ENCODE measurements at places on chromosomes 4 and X.

GRCh38 chrX:38726612-38727011 lies 74.6 kb upstream of the MID1IP1 start:
- DNase-seq: no peak

DNA sequence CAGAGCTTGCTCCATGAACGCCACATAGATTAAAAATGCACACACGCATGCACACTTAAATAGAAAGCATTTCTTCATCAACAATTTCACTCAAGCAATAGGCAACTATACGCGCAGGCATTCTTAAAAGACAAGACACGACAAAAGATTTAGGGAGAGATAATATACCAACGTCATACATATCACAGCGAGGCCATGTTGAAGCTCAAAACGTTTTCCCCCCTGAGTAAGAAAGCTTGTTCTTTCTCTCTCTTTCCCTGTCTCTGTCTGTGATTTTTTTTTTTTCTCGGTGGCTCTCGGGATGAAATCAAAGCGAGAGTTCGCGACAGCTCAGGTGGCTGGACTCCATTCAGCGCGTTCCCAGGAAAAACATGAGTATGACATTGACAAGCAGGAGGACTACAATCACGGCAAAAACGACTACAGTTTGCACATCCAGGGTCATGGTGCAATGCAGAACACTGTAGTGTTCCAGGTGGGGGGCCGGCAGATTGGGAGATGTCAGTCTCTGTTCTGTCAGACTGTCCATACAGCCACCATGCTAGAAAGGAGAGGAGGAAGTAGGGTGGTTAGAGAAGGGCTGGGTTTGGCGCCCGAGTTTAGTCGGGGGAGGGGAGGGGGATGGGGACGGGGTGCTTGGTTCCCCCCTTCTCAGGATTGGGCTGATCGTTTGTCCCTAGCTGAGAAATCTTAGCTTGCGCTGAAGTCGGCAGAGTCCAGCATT lies 30.7 kb downstream of the ARHGEF9 start:
- peak; percentile 41 for DNase-seq

GRCh38 chrX:135185795-135186443 lies 14.7 kb upstream of the CT55 start:
- DNase-seq: peak; percentile 6

GRCh38 chrX:132393992-132394391 lies 94.8 kb downstream of the MBNL3 start:
- DNase-seq: no peak

GRCh38 chr4:147829401-147830101 lies 97.7 kb downstream of the ARHGAP10 start:
- DNase-seq: no peak

- no peak for DNase-seq
Measured at GRCh38 chrX:107559506-107559905, 68.8 kb upstream of the PRPS1 start.

- no peak for DNase-seq
Measured at GRCh38 chrX:78123190-78123589, 16.3 kb downstream of the TAF9B start.

- DNase-seq: no peak
Measured at GRCh38 chr4:108168160-108168670, 517 bp downstream of the LEF1 start.

DNA sequence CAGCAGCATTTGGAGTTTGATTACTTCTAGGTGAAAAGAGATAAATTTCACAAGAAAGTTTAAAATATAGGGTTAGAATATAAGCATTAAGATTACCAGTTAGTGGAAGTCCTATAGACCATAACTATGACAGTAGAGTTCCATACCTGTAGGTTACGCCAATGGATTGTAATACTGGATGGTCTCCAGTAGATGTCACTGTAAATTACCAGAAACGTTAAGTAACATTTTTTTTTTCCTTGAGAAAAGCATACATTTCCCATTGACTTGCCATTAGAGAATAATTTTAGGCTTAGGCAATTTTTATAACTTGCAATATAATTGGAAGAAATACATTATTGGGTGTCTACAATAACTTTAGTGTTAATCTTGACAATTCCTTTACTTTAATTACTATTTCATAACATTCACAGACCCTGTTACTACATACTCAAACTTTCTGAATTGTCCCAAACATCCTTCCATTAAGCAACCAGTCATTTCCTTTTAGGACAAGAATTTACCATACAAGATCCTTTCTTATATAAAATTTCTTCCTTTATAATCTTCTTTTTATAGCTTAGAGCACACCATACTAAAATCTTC lies 304.1 kb upstream of the TECRL start:
- DNase-seq: no peak

GRCh38 chrX:151287954-151288353 lies 109.1 kb upstream of the VMA21 start:
- DNase-seq: no peak

- DNase-seq: no peak
Measured at GRCh38 chr4:85717351-85717750, 242.4 kb downstream of the ARHGAP24 start.

GRCh38 chrX:11589641-11590040 lies 76.1 kb downstream of the ARHGAP6 start:
- DNase-seq: no peak

DNA sequence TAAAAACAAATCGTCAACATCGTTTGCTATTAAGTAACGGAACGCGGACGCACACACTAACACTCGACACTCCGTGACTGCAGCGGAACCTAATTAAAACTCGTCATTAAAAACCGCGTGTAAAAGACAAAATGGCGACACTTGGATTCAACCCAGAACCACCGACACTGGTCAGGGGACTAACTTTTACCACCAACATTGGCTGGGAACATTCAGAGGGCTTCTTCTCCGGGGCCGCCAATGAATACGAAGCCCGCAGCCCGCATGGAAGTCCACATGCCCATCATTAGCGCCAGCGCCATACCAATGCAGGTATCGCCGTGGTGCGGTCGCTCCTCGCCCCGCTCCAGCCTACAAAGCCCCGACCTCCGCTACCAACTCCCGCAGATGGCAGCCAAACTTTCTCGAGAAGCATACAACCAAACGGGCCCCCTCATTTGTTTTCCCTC lies 498 bp downstream of the RBMX start:
- peak; percentile 37 for DNase-seq

DNA sequence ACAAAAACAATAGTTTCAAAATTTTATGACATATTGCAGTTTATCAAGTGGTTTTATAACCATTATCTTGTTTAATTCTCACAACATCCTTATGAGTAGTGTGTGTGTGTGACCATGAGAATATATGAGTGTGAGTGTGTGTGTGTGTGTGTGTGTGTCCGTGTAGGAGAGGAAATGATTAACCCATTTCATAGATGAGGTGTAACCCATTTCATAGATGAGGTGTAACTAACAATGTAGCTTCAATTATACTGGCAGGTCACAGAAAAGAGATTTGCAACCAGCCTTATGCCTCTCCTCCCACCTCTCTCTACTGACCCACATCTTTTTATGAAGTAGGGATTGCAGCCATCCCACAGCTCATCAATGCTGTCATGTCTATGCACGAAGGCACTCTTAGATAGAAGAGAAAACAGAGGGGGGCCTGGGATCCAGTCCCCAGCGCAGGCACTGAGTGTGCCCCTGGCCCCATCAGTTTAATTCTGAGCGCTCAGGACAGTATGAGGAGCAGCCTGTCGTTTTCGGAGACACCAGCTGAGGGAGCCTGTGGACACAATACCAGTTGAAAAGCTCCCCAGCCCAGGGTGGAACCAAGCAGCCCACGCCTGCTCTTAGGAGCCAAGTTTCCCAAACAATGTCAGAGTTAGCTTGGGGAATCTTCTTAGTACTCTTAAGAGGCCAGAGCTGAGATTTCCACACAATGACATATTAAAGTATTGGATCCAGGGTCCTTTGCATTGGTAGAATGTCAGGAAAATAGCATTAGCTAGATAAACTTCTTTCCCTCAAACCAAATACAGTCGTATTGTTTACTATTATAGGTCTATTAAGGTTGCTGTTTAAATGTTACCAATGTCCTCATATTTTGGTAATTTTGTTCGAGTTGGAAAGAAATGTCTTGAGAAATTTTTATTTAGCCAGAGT lies 88.6 kb downstream of the PALLD start:
- DNase-seq: no peak

DNA sequence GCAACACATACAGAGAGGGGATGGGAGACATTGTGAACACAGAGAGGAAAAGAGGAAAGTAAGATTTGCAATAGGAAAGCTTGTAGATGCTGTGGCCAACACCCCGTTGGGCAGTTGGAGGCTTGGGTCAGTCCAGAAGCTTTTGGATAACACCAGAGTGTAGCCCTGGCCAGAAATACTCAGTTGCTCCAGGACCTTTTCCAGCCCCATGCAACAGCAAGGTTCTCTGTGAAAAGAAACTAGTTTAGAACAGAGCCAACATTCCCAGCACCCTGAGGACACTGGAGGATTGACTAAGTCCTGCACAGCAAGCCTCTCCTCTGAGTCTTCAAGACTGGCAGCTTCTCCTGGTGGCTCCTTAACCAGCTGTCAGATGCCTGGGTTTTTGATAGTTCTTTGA lies 27.9 kb upstream of the NAF1 start:
- DNase-seq: no peak

DNA sequence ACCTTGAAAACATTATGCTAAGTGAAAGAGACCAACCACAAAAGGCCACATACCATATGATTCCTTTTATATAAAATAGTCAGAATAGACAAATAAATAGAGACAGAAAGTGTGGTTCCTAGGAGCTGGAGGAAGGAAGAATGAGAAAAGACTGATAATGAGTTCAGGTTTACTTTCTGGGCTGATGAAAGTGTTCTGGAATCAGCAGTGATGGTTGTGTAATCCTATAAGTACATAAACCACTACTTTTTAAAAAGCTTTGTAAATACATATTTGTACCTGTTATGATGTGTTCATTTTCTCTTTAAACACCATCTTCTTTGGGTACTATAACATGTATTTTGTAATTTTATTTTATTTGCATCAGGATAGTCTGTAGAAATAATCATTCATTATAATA lies 20.6 kb downstream of the PIR start:
- DNase-seq: no peak

DNA sequence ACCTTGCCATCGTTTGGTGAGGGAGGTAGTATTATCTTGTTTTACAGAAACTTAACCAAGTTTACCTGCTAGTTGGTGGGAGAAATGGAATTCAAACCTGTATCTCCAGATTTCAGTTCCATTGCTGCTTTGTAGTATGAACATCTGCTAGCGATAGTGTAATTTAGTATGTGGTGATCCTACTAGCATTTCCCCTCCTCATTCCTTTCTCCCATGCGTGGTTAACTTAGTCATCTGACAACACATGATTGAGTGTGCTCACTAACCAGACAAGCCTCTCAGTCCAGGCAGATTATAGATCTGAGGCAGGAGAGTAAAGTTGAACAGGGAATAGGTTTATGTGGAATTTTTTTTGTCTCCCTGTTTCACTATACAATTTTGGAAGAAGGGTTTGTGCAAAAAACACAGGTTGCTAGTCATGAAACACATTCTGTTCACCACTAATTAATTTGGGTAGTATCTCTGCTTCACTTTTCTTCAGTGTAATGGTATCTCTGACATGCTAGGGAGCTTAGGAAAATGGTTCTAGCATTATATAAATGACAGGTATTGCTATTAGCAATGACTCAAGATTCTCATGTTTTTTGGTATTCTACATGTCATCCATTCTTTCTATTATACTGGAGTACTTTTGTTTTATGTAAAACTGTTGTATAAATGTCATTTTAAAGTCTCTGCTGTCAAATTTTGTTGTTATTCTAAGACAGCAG lies 21.7 kb downstream of the RBPJ start:
- DNase-seq: no peak

- DNase-seq: no peak
Measured at GRCh38 chr4:136302566-136302965, 1229.7 kb downstream of the PCDH18 start.

- DNase-seq: no peak
Measured at GRCh38 chrX:18707426-18708049, at the start of gene PPEF1. PPEF1 (plus strand) TSS chrX:18707645; CDS start chrX:18707781, 136 bp downstream.

GRCh38 chr4:78298618-78299017 lies 241.5 kb downstream of the FRAS1 start:
- no peak for DNase-seq

DNA sequence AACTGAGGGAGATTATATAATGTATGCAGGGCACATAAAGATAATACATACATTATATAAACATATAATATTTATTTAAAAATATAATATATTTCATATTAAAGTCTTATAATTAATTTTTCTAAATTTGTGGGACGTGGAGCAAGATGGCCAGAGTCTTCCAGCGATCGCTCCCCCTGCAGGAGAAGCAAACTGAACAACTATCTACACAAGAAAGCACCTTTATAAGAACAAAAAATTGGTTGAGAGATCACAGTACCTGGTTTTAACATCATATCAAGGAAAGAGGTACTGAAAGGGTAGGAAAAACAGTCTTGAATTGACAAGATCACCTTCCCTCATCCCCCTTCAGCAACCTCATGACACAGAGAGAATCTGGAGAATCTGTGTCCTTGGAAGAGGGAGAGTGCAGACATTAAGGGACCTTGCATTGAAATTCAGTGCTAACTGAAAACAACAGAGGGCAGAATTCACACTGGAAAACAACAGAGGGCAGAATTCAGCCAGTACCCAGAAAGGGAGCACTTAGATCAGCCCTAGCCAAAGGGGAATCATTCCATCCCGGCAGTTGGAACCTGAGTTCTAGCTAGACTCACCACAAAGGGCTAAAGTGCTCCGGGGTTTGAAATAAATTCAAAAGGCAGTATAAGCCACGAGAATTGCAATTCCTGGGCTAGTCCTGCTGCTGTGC lies 262.5 kb upstream of the NDST3 start:
- DNase-seq: no peak

- DNase-seq: no peak
Measured at GRCh38 chr4:80091184-80091583, 18.2 kb upstream of the ANTXR2 start.

DNA sequence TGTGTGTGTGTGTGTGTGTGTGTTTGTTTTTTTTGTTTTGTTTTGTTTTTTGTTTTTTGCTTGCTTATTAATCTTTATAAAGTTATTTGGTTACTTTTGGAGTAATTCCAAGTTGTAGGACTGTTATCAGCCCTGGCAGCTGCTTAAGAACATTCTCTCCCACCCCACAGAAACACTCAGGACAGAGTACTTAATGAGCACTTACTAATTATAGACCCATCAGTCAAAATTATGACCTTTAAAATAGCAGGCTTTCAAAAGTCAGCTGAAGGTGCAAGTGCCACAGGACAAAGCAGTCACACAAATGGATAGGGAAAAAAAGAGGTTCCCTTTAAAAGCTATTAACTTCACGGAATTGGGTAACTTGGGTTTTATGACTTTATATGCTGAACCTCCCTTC lies 69.0 kb downstream of the BEND2 start:
- no peak for DNase-seq

All from CD4-positive, alpha-beta T cell treated with Interferon alpha-2 for 1 hour (primary cell).